OCI-LY7 (cell line): ENCODE measurements at places on chromosomes 16 and 17.
A peak's percentile ranks its signal among the peaks of the same experiment; 100 is the strongest.

GRCh38 chr16:49312389-49312985 lies 30.8 kb upstream of the CBLN1 start:
- no peak for DNase-seq

DNA sequence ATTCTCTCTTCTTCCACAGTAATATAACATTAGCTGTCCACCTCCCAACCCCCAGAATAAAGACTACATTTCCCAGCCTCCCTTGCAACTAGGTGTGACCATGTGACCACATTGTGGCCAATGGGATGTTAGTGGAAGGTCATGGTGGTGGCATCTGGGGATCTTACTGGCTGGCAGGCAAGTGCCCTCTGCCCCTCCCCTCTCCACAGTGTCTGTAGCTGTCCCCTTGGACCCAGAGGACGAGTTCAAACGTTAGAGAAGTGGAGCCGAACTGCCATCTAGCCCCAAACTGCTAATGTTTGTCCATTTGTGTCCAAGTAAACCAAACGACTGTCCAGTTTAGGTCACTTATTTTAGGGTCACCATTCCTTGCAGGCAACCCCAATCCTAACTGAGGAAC lies 26.6 kb upstream of the KCNG4 start:
- DNase-seq: peak; percentile 63

DNA sequence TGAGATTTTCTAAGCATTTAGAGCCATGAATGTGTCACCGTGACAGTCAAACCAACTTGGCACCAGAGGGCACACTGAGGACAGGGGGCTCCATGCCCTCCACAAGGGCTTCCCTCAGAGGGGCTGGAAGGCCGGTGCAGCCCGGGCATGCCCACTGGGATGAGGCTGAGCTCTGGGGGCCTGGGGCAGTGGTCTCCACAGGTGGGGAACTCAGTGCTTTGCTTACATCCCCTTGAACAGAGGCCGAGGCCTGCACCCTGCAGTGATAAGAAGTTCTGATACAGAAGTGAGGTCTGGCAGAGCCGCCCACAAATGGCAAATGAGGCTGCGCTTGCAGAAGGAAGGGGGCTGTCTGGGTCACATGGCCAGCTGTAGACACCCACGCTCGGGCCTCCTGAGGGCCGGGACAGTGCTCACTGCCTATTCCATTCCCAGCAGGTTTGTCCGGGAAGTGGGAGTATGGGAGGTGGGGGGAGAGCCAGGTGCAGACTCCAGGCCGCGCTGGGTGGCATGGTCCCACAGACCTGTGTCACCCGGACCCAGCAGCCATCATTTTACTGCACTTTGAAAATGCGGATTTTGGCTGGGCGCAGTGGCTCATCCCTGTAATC lies 116.8 kb upstream of the CREBBP start:
- no peak for DNase-seq

GRCh38 chr17:65985571-65985970 lies 206.4 kb downstream of the CEP112 start:
- no peak for DNase-seq

DNA sequence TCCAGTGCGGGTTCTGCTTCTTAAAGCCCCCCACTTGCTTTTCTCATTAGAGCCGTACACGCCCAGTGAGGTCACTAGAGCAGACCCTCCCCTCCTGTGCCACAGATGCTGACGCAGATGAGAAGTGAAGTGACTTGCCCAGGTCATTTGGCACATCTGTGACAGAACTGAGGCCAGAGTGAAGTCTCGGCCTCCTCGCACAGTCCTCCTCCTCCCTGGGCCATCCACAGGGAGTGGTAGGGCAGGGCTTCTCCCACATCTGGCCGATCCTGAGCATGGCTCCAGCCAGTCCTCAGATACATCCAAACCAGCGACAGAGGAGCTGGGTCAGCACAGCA lies 15.3 kb upstream of the TBX2 start:
- DNase-seq: no peak

DNA sequence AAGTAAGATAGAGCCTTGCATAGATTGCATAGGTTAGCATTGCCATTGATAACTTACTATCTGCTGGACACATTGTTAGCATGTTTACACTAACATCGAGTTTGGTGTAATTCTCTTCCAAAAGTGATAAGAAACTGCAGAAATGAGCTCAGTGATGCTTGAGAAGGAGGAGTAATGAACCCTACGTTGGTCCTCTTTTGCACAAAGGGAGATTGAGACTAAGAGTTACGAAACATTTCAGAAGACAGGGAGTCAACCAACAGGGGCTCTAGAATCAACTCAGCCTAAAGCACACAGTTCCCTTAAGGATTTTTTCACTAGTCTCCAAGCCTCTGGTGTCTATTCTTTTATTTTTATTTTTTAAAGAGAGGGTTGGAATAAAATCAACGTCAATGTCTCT lies 6.8 kb downstream of the CCL7 start:
- no peak for DNase-seq

DNA sequence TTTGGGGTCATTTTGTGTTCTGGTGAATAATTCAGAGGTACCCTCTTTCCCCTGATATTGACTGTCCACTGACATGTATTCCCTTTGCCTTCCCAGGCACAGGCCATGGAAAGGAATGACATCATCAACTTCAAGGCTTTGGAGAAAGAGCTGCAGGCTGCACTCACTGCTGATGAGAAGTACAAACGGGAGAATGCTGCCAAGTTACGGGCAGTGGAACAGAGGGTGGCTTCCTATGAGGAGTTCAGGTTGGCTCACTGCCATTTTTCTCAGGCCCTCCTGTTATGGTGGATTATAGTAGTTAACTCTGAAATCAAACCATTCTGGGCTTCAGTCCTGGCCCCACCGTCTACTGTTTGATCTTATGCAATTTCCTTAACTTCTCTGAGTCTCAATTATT lies 1.6 kb upstream of the EFTUD2 start:
- DNase-seq: no peak

DNA sequence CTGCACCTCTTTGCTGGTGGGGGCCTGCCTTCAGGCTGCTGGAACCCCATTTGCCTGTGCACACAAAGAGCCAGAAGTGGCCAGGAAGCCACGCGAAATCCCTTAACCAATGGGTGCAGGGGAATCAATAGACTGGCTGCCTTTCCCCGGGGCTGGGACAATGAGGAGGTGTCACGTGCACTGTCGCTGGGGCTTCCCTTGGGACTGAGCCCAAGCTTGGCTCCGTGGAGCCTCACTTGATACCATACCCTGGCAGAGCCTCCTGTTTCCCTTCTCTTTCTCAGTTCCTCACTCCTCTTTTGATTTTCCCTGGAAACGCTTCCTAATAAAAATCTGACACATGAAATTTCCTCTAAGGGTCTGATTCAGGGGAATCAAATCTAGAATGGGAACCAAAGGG lies 38.8 kb upstream of the C16orf82 start:
- no peak for DNase-seq

GRCh38 chr17:31570231-31570630 lies 178.8 kb downstream of the RAB11FIP4 start:
- DNase-seq: no peak
